ENCODE measurements at places on chromosomes 5 and 9.

DNA sequence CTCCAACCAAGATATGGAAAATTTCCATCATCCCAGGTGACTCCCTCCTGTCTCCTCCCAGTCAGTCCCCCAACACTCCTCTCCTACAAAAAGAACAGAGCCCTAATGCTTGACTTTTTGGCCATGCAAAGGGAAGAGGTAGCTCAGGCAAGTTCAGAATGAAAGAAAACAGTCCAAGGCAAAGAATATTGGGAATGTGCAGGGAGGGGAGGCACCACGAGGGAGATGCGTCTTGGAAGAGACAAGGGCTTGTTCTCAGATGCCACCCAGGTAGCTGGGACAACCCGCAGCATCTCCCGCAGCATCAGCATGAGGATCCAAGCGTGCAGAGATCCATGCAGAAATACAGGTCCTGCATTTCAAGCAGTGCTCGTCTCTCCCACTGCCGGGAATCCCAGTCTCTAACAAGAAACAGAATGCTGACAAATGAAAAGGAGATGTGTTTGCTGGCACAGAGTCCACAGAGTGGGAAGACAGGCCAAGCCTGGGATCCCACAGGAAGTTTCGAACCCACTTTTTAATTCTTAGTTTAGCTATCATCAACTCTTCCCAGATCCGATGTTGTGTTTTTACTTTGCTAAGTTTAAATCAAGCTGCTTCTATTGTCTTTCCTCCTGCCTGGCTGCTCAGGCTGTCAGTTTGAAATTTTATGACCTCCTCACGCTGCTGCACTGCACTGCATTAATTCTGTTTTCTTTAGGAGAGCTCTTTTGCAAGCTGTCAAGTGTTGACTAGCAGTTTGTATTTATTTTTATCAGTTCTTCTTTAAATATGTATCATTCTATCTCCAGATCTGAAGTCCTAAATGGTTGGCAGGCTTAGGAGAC, 86.8 kb upstream of the OSMR start:
- no peak for DNase-seq

DNA sequence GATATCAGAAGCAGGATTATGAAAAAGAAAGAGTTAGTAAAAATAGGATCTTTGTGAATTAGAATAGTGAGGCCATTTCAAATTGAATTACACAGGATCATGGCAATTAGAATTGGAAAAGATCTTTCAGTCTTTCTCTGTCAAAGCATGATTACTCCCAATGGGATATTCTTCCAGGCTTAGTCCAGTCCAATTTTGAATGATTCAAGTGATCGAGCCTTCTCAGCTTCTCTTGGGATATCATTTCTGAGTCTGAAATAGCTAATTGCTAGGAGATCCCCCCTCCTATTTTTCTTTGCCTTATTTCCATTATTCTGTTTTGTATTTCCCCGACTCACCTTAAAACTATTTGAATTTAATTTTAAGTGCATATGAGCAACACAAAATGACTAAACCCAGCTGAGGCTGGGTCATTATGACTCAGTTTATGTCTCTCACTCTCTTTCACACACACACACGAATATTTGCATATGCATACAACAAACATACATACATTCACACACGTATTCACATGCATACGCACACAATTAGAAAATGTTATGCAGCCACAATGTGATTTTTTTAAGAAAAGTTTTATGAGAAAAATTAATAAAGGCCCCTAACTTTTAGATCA, 34.8 kb upstream of the EFNA5 start:
- DNase-seq, result no peak

GRCh38 chr5:78547183-78547582, 101.4 kb downstream of the LHFPL2 start:
- DNase-seq, result no peak

DNA sequence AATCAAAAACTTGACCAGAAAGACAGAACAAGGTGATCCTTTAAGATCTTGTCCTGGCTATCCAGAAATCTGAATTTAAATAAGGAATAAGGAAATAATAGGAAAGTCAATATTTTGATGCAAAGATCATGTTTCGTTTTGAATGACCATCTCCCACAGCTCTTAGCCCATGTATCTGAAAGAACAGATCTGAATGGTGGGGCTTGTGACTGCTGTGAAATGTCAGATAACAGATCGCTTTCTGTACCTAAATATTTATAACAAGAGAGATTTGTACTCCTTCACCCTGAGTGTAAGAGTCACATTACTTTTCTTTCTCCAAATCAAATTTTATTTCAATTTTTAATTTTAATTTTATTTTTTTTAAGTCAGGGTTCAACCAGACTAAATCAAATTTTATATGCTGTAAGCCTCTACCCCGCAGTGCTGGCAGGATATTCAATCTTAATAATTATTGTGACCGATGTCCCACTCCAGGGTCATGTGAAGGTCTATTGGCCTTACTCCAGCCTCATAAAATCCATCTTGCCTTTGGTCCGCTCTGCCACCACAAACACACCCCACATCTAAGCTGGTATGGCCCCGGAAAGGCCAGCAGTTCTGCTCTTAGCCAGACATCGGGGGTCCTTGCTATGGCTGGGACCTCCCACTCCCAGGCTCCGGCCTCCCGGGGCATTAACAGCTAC, 7.0 kb upstream of the SLC26A2 start:
- no peak for DNase-seq

GRCh38 chr9:86713970-86714369, 233.3 kb downstream of the GAS1 start:
- DNase-seq, result no peak

GRCh38 chr5:176830995-176831423, 20.6 kb downstream of the UNC5A start:
- no peak for DNase-seq

GRCh38 chr5:73424556-73424977, 24.0 kb downstream of the FOXD1 start:
- DNase-seq, result no peak

DNA sequence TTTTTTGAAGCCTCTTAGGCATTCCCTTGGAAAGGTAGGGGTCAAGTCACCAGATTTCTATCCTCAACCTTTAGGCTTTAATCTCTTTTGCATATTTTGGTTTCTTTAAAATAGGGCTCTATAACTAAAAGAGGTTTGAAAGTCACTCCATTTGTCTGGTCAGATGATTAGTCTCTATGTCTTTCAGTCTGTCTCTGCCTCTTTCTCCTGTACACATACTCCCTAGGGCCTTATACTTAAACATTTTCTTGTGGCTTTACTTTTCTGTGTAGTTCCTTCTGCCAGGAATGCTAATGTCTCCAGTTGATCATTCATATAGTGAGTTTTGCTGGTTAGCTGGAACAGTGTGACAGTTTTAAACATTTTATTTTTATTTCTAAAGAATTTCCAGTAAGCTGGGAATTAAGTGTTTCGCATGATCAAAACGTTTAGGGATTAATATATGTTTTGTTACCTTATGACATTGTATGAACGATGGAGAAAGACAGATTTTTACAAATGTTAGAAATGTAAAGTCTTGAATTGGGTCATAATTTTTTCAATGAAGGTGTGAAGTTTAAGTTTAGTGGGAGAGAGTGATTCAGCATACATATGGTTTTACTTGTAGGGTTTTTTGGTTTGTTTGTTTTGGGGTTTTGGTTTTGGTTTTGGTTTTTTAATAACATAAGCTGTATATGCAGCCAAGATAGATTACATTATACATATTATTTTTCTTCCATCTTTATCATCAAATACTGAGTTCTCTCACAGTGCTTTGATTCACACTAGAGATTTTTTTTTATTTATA, 90.6 kb downstream of the ZCCHC7 start:
- DNase-seq, result no peak

DNA sequence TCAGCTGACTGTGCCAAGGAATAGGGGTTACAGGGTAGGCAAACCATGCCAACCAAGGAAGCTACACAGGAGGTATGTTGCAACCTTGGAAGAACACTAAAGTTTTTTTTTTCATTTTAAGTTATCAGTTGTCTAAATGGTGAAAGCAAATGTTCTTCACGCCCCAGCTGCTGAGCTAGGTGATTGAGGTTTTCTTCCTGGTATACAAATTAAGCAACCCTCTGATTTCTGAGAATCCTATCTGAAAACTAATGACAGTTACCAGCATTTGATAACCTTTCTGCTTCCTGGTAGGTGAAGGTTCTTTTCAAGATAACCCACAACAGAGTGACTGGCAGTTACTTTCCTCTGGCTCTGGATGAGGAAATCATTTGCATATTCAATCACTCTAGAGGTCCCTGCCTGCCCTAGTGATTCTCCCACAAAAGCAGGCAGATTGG, 194.9 kb downstream of the ATP10B start:
- DNase-seq, result no peak

DNA sequence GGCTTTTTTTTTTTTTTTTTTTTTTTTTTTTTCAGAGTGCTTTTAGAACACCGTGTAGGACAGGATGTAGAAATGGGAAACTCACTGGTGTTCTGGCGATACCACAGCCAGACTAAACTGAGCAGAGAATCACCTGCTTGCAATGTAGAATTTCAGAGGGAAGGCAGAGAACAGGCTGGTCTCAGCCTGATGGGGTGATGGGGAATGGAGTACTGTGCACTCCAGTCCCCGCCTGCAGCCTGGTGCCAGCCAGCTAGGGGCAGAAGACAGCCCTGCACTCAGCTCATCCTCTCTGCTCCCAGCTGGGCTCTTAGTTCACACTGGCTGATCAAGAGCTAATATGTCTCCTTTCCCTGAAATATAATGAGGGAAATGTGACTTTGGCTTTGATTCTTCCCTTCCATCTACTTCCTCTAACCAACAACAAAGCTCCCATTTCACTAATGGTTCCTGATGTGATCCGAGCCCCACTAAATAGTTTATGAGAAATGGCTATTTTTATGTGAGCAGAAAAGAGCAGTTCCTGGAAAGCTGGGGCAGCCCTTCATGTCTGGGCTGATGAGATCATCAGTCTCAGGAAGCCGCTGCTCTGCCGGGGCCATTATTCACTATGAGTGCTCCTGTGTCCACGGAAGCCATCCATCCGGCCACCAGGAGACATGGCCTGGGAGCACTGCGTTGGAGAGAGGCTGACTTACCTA, 209.7 kb downstream of the GADD45G start:
- DNase-seq, result no peak

DNA sequence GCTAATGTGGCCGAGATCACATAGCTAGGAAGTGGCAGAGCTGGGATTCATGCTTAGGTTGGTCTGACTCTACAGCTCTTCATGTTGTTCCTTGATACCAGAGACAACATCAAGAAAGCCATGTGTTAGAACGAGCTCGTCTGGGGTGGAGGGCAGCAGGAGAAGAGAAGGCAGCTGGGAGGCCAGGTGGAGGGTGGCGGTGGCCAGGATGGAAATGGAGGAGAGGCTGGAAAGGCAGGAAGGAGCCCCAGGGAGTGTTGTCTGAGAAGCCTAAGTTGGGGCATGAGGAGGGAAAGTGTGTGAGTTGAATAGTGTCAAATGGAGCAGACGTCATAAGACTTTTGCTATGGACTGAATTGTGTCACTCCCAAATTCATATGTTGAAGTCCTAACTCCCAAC, 315.3 kb downstream of the GADD45G start:
- DNase-seq, result peak; percentile 55

DNA sequence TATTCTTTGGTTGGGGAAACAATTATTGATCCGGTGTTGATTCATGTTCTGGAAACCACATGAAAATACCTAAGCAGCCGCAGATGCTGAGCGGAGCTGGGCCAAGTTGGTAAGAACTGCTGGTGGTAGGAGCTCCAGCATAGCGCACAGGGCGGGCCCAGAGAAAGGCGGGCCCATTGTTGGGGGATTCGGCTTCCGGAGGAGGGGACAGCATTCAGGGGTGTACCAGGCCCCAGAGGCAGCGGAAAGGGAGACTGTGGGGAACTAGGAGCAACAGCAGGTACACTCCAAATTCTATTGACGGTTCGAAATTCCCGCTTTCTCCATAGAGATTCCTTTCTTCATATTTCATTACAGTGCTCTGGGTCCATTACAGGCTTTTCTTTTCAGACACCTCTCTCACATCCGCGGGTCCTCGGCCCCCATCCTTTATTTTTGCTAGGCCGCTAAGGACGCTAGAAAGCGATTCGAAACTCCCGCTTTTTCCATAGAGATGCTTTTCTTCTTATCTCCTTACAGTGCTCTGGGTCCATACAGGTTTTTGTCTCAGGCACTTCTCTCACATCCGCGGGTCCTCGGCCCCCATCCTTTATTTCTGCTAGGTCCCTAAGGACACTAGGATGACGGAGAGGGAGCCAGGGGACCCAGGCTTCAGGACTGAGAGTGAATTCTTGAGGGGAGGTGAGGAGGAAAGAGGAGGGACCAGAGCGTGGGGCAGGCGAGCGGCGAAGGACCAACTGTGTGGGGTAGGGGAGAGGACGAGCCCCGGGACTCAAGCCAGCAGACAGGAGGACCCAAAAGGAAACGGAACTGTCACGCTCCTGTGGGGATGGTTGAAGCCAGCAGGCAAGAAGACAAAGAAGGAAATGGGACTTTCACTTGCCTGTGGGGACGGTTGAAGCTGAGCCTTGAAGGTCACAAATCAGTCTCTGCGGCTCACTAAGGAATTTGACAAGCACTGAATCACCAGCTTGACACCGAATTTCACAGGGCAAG, at the start of gene CCDC152:
CCDC152 (plus strand) TSS at position 213 of the 996 bp plus-strand sequence. CDS start 2,304 bp downstream, outside the sequence.
- peak; percentile 80 for DNase-seq

- no peak for DNase-seq
Measured at GRCh38 chr5:137891849-137892248, 2.6 kb downstream of the PKD2L2 start.

GRCh38 chr5:66669086-66669861, 73.1 kb downstream of the MAST4 start:
- no peak for DNase-seq

GRCh38 chr5:78562714-78563330, 85.8 kb downstream of the LHFPL2 start:
- DNase-seq, result no peak

- DNase-seq, result no peak
Measured at GRCh38 chr5:61817472-61818326, 485.6 kb downstream of the ZSWIM6 start.

- DNase-seq, result no peak
Measured at GRCh38 chr9:34652602-34653000, 616 bp downstream of the IL11RA start.

GRCh38 chr9:27003426-27004077, 1.9 kb downstream of the LRRC19 start:
- DNase-seq, result no peak

GRCh38 chr9:70398145-70398556, 16.3 kb downstream of the KLF9 start:
- DNase-seq, result no peak

DNA sequence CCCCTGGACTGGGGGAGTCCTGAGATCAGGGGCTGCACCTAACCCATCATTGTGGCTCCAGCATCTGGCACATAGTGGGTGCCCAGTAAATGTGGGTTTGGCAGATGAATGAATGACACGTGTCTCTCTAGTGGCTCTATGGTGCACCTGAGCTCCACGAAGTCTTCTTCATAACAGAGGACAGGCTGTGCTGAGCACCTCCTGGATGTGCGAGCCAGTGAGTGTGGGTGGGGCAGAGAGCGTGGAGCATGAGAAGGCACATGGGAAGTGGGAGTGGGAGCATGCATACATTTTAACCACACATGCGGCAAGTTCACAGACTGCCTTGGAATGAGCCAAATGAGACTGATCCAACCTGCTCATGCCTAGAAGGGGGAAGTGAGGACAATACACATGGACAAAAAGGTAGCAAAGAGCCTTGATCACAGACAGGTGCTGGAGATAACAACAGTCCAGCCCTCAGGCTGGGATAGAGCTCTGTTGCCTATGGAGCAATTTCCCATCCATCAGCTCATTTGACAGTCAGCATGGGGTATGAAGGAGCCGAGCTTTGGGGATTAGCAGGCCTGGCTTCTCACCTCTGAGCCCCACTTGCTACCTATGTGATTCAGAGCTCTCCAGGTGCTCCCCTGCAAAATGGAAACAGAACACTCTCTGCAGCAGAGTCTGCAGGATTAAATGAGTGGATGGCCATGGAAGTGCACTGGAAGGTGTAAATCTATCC, 76.2 kb upstream of the TBC1D2 start:
- no peak for DNase-seq

Measured in suprapubic skin (tissue), 4 donors.